ENCODE measurements at places on chromosomes 13 and 19.

- DNase-seq = no peak
Observed at GRCh38 chr13:108306860-108307259, 37.3 kb downstream of the TNFSF13B start.

GRCh38 chr13:45538382-45538781, 73.6 kb downstream of the COG3 start:
- DNase-seq = no peak

GRCh38 chr13:32022311-32022710, 9.3 kb upstream of the FRY start:
- DNase-seq = no peak

GRCh38 chr19:55447421-55448174, 4.5 kb upstream of the SHISA7 start:
- DNase-seq = peak; percentile 15

DNA sequence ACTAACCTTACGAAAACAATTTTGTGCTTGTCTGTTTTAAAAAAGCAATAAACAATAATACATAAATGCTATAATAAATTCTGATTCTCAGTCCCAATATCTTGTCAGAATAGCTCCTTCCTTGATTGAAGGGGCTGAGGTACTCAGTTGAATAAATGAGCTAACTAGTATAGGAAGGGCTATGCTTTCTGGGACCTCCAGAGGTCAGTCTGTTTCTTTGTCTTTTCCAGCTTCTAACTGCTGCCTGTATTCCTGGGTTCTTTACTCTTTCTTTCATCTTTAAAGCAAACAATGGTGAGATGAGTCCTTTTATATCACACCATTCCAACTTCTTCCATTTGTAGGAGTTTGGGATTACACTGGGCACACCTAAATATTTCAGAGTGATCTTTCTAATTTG, 1297.0 kb upstream of the ATXN8OS start:
- DNase-seq = no peak

- DNase-seq = no peak
Observed at GRCh38 chr19:18551631-18552030, 6.0 kb upstream of the KXD1 start.

Data from IMR-90 (cell line).